ENCODE measurements at places on chromosomes 7 and 10.

- DNase-seq: peak; percentile 96
Observed at GRCh38 chr7:138161600-138162081, 85.4 kb downstream of the AKR1D1 start.

GRCh38 chr7:150408393-150409299, 29.5 kb downstream of the ZNF775 start:
- no peak for DNase-seq

GRCh38 chr10:116178086-116178605, 94.9 kb downstream of the GFRA1 start:
- DNase-seq: no peak

GRCh38 chr10:54120806-54121205, 680.2 kb downstream of the PCDH15 start:
- no peak for DNase-seq

DNA sequence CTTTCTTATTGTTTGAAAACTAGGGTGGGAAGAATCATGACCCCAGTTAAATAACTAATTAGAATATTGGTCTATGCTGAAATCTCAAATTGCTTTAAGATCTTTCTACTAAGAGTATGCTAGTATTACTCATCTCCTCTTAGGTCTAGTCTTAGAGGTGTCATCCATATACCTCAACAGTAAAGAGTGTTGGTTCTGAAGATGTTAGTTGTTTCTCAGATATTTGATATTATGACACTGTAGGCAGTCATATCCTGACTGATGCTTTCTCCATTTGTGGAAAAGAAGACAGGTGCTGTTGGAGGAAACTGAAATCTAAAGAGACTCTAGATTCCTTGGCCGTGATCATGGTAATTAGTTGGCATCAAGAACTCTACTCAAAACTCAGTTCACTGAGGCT, 21.2 kb downstream of the BPGM start:
- peak; percentile 44 for DNase-seq

DNA sequence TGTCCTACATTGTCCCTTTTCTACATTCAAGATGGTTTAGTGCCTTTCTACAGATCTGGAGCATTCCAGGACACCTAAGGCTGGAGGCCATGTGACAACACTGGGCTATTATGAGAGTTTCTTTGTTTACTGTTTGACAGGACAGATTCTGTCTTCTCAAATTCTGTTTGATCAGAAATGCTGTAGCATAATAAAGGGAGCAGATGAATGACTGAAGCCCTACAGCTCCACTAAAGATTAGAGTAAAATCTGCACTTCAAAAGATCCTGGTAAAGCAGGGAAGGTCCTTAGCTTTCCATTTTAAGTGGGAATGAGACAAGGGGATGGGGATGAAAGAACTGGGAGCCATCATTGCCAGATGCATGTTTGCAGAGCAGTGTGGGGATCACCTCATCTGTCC, 38.4 kb downstream of the TMEM229A start:
- DNase-seq: no peak

DNA sequence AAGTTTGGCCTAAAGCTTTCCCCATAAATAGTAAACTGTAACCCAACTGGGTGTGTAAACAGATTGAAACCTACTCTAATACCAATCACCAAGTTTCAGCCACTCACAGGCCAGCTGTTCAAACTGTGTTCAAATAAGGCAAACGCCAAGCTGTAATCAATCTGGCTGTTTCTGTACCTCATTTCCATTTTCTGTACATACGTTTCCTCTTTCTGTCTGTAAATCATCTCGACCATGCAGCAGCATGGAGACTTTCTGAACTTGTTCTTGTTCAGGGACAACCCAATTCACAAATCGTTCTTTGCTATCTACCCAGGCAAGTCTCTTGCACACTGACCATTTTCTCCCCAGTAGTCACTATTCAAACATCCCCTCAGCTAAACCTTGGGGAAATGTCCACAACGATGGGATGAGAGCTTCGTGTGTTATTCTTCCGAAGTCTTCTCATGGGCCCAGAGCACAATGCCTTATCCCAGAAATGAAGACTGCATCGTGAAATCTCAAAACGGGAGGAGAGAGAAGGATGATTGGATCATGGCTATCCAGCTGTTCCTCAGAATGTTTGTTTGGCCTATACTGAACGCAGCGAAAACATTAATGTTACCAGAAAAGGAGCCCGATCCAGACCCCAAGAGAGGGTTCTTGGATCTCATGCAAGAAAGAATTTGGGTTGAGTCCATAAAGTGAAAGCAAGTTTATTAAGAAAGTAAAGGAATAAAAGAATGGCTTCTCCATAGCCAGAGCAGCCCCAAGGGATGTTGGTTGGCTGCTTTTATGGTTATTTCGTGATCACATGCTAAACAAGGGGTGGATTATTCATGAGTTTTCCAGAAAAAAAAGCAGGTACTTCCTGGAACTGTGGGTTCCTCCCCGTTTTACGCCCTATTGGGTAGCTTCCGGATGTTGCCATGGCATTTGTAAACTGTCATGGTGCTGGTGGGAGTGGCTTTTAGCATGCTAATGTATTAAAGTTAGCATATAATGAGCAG, 86.2 kb downstream of the SLC16A9 start:
- DNase-seq: no peak

- DNase-seq: peak; percentile 27
Observed at GRCh38 chr7:66930341-66930740, 9.3 kb downstream of the TMEM248 start.

Data from RKO (cell line).